ENCODE measurements at places on chromosomes 6 and 20. TPM values are rescaled to one million over a fixed set of nuclear protein-coding genes. Genes with fewer than 3 reads are reported as not detected.

The PBOV1 gene
- not detected for total RNA-seq

The ATXN1 gene
- 4.0 TPM for total RNA-seq

The SPATA25 gene
- 3.0 TPM for total RNA-seq

The RAD21L1 gene
- 0.48 TPM for total RNA-seq

The PPIL6 gene
- 1.3 TPM for total RNA-seq

The ZNF217 gene
- 87.9 TPM for total RNA-seq

The TFAP2C gene
- total RNA-seq, result 5.8 TPM

The GSTA3 gene
- total RNA-seq, result not detected

The MCCD1 gene
- not detected for total RNA-seq

The RAE1 gene
- total RNA-seq, result 35.9 TPM

The EPPIN gene
- total RNA-seq, result not detected

The KHDC3L gene
- 0.42 TPM for total RNA-seq

The TGM3 gene
- total RNA-seq, result not detected

The RHAG gene
- not detected for total RNA-seq

The CD93 gene
- total RNA-seq, result not detected

The MEI4 gene
- 0.23 TPM for total RNA-seq

The LEMD2 gene
- 57.3 TPM for total RNA-seq

The ZSCAN16 gene
- total RNA-seq, result 7.4 TPM

The SAPCD1 gene
- total RNA-seq, result 5.9 TPM

The CLPSL1 gene
- not detected for total RNA-seq

The MYCT1 gene
- 3.3 TPM for total RNA-seq

The VIP gene
- total RNA-seq, result not detected

The MUC22 gene
- total RNA-seq, result not detected

The PERP gene
- total RNA-seq, result 26.7 TPM

The F13A1 gene
- total RNA-seq, result 1.5 TPM

The LGSN gene
- 0.19 TPM for total RNA-seq

The NELFE gene
- total RNA-seq, result 71.1 TPM

The HDDC2 gene
- total RNA-seq, result 89.3 TPM

The KCNS1 gene
- 1.9 TPM for total RNA-seq

The BTNL2 gene
- total RNA-seq, result not detected

The SLC22A2 gene
- total RNA-seq, result 1.4 TPM

The PI3 gene
- not detected for total RNA-seq

The YTHDF1 gene
- 66.1 TPM for total RNA-seq

The RTEL1 gene
- 37.1 TPM for total RNA-seq

The HAO1 gene
- not detected for total RNA-seq

The HLA-DPB1 gene
- total RNA-seq, result 32.3 TPM

The EYS gene
- not detected for total RNA-seq
